ENCODE measurements at places on chromosomes 7 and 10.

- no peak overlapping the region for H3K27ac ChIP-seq
- H3K4me1 ChIP-seq: no peaks in the 10 kb centered on the region
These were observed 31.2 kb upstream of the ZNF438 start for GRCh38 chr10:31062856-31063255.

DNA sequence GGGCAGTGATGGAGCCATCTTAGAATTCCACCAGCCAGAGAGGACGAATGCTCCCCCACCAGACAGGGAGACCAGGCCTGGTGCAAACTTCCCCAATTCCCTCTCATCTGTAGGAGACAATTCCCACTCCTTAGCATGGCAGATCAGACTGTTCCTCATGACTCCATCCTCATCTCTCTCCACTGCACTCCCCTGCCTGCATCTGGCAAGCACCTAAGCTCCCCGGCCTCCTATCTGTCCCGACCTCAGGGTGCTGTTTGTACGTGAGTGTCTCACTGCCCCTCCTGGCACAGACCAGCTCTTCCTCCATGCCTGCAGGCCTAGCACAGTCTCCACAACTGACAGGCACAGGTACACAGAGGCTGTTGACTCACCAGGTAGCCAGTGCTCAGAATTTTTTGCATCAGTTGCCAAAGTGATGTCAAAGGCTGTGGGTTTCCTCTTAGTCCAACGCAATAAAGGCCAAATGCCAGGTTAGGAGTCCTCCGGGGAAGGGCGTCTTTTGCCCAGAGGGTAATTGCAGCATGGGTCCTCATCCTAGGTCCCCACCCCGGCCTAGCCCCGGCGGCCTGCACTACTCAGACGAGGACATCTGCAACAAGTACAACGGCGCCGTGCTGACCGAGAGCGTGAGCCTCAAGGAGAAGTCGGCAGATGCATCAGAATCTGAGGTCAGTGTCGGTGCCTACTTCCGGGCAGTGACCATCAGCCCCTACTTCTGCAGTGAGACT lies 436.8 kb upstream of the FOXK1 start:
- no peak overlapping the region for H3K4me3 ChIP-seq
- no peaks in the 10 kb centered on the region for H3K36me3 ChIP-seq
- H3K27ac ChIP-seq: no peak overlapping the region
- no peaks in the 10 kb centered on the region for H3K27me3 ChIP-seq
- DNase-seq: no peak
- H3K4me1 ChIP-seq: no peaks in the 10 kb centered on the region

- no peaks in the 10 kb centered on the region for H3K4me1 ChIP-seq
- H3K4me3 ChIP-seq: no peak overlapping the region
- no peaks in the 10 kb centered on the region for H3K27me3 ChIP-seq
- no peak overlapping the region for H3K27ac ChIP-seq
These were observed 48.5 kb downstream of the GNAT3 start for GRCh38 chr7:80463272-80463920.

GRCh38 chr7:20358106-20358505 lies 27.4 kb downstream of the ITGB8 start:
- no peaks in the 10 kb centered on the region for H3K27me3 ChIP-seq
- no peak for DNase-seq
- H3K36me3 ChIP-seq: no peaks in the 10 kb centered on the region
- H3K4me3 ChIP-seq: no peak overlapping the region

- H3K27me3 ChIP-seq: no peaks in the 10 kb centered on the region
- H3K4me1 ChIP-seq: peaks cover 3% of the 10 kb centered on the region
- H3K4me3 ChIP-seq: no peak overlapping the region
- no peak for DNase-seq
These were observed 282.5 kb upstream of the NRP1 start for GRCh38 chr10:33616956-33617355.

DNA sequence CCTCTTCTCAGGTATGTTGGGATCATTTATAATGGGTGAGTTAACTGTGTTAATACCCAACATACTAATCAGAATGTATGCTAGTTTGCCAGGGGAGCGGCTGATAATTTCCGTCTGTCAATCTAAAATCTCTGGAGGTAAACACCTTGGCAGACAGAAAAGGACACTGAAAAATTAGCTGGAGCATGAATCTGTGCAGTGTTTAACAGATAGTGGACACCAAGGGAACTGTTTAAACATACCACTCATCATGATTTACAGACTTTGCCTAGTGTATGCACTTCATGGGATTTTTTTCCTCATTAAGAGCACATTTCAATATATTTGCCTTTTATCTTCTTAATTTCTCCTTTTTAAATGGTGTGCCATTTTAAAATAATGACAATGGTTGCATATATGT lies 68.2 kb downstream of the SLC13A1 start:
- no peak for DNase-seq
- no peaks in the 10 kb centered on the region for H3K36me3 ChIP-seq
- H3K4me3 ChIP-seq: no peak overlapping the region
- no peak overlapping the region for H3K27ac ChIP-seq

DNA sequence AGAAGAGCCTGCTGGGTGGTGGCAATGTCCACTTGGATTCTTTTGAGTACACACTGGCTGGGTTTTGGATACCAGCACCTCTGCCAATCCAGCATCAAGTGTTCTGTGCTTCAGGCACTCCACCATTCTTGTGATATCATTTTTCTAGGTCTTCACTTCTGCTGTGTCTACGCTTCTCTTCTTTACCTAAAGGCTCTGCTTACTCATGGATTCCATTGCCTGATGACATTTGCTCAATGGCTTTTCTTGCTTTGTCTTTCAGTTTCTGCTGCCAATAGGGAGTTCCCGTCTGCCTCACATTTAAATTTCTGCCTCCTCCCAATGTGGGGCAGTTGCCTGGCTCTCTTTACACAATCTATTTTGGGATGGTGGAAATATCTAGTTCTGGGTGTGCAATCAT lies 12.7 kb upstream of the PAPSS2 start:
- H3K27me3 ChIP-seq: no peaks in the 10 kb centered on the region
- H3K36me3 ChIP-seq: no peaks in the 10 kb centered on the region
- DNase-seq: no peak
- H3K4me1 ChIP-seq: no peaks in the 10 kb centered on the region

- H3K36me3 ChIP-seq: no peaks in the 10 kb centered on the region
- H3K27me3 ChIP-seq: no peaks in the 10 kb centered on the region
- no peak for DNase-seq
- H3K4me1 ChIP-seq: peaks cover 22% of the 10 kb centered on the region
These were observed 300.5 kb downstream of the KLF6 start for GRCh38 chr10:3484306-3485056.

- H3K4me3 ChIP-seq: no peak overlapping the region
- H3K36me3 ChIP-seq: no peaks in the 10 kb centered on the region
- H3K4me1 ChIP-seq: no peaks in the 10 kb centered on the region
- peaks cover 19% of the 10 kb centered on the region for H3K27me3 ChIP-seq
These were observed 191.7 kb upstream of the C7orf33 start for GRCh38 chr7:148398844-148399365.

DNA sequence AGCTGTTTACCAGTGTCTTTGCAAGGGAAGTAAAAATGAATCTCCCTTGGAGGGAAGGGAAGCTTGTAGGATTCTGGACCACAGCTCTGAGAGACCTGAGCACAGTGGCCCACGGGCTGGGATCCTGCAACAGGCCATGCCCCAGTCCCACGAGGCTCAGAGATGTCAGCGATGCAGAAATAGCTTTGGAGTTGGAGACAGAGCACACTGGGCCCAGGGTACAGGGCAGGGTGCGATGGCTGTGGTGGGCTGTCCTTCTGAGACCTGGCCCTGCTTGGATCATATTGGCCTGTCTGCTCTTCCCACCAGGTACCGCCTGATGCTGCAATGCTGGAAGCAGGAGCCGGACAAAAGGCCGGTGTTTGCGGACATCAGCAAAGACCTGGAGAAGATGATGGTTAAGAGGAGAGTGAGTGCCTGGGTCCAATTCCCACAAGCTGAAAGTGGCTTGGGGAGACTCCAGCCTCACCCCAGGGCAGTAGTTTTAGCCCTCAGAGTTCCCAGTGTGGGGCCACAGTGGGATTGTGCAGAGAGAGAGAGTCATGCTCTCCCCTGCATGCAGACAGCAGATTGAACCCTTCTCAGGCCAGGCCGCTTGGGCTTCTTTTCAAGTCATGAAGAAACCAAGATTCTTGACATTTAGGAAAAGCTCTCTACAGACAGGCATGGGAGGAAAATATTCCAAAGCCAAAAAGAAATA lies 13.5 kb upstream of the CSGALNACT2 start:
- no peaks in the 10 kb centered on the region for H3K27me3 ChIP-seq
- peaks cover 56% of the 10 kb centered on the region for H3K4me1 ChIP-seq
- H3K27ac ChIP-seq: no peak overlapping the region
- H3K36me3 ChIP-seq: no peaks in the 10 kb centered on the region
- H3K4me3 ChIP-seq: no peak overlapping the region

- no peaks in the 10 kb centered on the region for H3K27me3 ChIP-seq
- DNase-seq: no peak
- H3K27ac ChIP-seq: no peak overlapping the region
- H3K4me1 ChIP-seq: no peaks in the 10 kb centered on the region
These were observed 8.2 kb downstream of the MAT1A start for GRCh38 chr10:80281292-80281691.

- DNase-seq: no peak
- peaks cover 64% of the 10 kb centered on the region for H3K4me1 ChIP-seq
- H3K27me3 ChIP-seq: no peaks in the 10 kb centered on the region
- no peak overlapping the region for H3K4me3 ChIP-seq
- no peak overlapping the region for H3K27ac ChIP-seq
- H3K36me3 ChIP-seq: no peaks in the 10 kb centered on the region
These were observed 2.0 kb upstream of the IL2RA start for GRCh38 chr10:6064119-6064518.

DNA sequence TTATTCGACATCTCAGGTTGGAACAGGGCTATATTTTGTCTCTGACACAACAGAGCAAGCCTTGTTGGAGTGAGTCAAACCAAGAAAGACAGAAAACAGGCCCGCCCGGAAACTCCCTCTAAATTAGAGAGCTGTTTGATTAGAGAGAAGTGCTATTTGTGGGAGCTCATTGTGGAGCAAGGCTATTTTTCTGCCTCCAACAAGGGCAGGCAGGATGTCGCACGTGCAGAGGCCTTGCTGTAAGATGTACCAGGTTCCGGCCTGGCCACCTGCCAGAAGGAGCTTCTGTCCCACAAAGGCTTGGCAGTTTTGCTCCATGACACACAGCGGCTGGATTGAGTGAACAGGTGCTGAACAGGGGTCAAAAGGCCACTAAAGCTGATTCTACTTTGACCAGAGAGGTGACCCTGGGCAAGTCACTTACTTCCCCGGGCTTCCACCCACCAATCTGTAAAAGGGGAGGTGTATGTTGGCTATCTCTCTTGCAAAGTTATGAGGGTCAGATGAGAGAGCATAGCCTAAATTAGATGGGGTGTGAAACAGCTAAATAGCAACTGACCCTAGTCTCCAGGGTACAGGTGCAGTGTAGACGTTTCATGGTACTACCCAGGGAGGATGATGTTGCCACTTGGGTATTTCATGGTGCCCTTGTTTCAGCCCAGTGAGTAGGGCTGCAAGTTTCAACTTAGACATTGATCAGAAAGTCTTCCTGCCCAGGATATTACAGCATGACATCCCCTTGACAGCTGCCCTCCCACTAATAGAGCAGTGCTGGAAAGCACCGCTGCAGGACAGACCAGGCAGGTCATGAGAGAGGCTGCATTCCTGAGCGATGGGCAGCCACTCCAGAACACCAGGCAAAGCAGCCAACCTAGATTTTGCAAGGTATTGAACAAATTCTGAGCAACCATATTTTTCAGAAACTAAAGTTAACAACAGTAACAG lies 62.0 kb downstream of the VSTM4 start:
- H3K36me3 ChIP-seq: no peaks in the 10 kb centered on the region
- no peak for DNase-seq
- no peaks in the 10 kb centered on the region for H3K4me1 ChIP-seq
- H3K27me3 ChIP-seq: no peaks in the 10 kb centered on the region
- H3K27ac ChIP-seq: no peak overlapping the region
- H3K4me3 ChIP-seq: no peak overlapping the region

DNA sequence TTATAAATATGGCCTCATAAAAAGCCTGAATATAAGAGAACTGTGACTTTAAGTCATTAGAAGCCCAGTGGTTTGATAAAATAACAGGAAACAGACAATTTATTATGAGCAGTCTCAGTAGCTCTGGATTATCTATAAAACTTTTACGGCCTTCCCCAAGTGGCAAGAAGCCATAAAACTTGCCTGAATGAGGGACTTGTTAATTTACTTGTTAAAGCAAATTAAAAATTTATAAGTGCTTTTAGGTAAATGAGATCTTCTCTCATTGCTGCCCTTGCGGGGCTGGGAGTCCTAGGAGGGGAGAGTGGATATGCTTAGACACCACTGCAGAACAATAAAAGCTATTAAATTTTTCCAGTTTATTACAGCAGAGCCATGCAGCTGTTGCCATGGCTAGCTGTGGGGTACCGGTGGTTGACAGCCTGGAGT lies 499.9 kb downstream of the AUTS2 start:
- no peak overlapping the region for H3K27ac ChIP-seq
- H3K36me3 ChIP-seq: no peaks in the 10 kb centered on the region
- no peaks in the 10 kb centered on the region for H3K4me1 ChIP-seq
- H3K4me3 ChIP-seq: no peak overlapping the region
- no peaks in the 10 kb centered on the region for H3K27me3 ChIP-seq
- DNase-seq: no peak

DNA sequence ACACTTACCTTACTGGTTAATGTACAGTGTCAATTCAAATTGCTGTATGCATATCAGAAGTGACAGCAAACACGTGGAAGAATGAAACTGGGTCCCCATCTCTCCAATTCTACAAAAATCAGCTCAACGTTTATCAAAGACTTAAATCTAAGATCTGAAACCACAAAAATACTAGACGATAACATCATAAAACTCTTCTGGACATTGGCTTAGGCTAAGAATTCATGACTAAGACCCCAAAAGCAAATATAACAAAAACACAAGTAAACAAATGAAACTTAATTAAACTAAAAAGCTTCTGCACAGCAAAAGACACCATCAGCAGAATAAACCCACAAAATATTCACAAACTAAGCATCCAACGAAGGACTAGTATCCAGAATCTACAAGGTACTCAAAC lies 35.9 kb upstream of the PFKP start:
- no peak overlapping the region for H3K4me3 ChIP-seq
- H3K27ac ChIP-seq: no peak overlapping the region
- no peaks in the 10 kb centered on the region for H3K27me3 ChIP-seq
- no peaks in the 10 kb centered on the region for H3K4me1 ChIP-seq
- no peaks in the 10 kb centered on the region for H3K36me3 ChIP-seq
- DNase-seq: no peak

GRCh38 chr7:91289633-91290254 lies 25.5 kb downstream of the FZD1 start:
- H3K4me1 ChIP-seq: no peaks in the 10 kb centered on the region
- no peak overlapping the region for H3K4me3 ChIP-seq
- no peak overlapping the region for H3K27ac ChIP-seq
- no peak for DNase-seq
- no peaks in the 10 kb centered on the region for H3K36me3 ChIP-seq

DNA sequence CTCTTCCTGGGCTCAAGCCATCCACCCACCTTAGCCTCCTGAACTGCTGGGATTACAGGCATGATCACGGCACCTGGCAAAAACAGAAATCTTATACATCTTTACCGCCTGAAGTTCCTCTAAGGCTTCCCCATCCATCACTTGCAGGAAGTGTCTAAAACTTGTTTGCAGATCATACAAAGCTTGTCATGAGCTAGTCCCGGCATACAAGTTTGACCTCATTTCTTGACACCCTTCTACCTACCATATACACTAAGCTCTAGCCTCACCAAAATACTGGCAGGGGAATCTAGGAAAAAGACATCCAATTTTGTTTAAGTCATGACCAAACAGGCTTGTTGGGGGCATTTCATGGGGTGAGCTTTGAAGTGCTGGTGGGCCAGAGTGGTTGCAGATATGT lies 14.5 kb downstream of the DNMBP start:
- H3K27ac ChIP-seq: no peak overlapping the region
- no peaks in the 10 kb centered on the region for H3K36me3 ChIP-seq
- DNase-seq: no peak
- no peaks in the 10 kb centered on the region for H3K27me3 ChIP-seq
- peaks cover 6% of the 10 kb centered on the region for H3K4me1 ChIP-seq
